ENCODE measurements at places on chromosomes 12 and 14.

DNA sequence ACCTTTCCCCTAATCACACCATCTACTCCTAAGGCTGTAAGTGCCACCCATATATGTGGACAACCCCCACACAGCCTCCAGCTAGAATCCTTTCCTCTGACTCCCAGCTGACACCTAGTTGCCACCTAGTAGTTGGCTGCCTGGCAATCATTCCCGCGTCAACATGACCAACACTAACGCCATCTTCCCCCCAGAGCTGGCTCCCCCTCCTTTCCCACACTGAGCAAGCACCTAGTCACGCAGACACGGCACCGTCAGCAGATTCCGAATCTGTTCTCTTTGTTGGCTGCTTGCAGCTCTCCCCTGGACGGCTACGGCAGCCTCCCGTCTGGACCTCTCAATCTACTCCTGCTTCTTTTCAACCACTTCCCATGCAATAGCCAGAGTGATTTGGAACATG is 27.7 kb downstream of the UBR7 start:
- no peak for DNase-seq

DNA sequence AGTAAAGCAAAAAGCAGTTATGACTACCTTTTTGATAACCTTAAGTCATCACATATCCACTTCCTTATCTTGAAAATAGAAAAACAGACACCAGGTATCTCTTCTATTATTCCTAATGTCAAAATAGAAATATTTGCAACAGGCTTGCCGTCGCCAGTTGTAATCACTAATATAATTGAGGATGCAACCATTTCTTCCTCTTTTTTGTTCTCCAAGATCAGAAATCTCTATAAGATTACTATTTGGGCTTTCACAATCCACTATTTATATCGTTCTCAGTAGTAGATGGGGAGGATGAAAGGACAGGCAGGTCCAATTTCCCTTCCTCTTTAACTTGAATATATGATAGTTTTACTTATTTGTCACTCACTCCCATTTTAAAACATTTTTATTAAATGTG is 130.2 kb upstream of the HMGA2 start:
- DNase-seq = no peak

DNA sequence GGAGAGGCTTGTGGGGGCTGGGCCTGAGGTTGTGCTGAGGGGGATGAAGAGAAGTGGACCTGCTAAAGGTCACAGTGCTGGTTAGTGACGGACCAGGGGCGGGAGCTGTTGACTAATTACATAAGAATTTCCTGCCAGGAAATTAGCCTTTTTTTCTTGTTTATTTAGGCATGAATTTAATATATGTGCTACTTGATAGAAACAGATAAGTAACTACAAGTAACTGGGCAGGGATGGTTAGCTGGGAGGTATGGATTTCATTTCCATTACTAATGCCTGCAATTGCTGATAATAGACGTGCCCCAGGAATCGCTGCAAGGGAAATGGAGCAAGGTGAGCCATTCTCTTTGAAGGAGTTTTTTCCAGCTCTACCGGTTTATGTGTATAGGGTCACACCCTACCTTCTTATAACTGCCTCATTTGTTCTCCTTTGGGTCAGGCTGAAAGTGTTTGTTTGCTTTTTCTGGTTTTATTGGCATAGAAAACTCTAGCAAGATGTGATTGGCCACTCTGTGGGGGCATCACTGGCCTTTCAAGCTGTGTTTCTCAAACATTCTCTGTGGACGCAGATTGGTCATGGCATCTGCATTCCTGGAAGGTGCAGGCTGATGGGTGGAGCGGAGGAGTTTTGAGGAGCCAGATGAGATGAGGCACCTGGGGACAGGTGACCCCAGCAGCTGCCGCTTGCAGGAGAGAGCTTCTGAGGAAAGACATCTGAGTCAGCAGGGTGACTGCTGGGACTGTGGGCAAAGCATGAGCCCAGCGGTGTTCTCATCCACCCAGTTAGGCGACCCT is 19.0 kb upstream of the GPRC5A start:
- DNase-seq = no peak

DNA sequence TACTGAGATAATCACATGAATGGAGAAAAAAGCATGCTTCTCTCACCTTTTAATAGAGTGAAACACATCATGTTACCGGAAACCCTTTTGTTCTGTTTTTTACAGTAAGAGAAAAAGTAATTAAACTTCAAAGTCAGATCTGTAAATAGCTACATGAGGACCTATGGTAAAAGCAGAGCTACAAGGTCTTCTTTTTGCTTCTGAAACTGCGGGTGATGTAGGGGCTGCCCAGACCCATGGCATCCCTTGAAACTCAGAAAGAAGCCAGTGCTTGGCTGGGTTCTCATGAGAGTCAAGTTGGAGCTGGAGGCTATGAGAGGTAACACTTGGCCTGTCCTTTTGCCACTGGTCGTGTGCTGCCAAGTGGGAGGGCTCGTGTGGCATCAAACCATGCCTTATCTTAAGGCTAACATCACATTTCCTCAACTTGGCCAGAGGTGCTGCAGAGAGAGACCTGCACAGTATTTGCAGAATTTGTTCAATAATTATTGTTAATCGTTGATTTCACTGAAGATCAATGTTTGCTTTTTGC is 47.6 kb downstream of the EML1 start:
- no peak for DNase-seq

- no peak for DNase-seq
Observed at GRCh38 chr12:131619106-131619642, 91.7 kb upstream of the SFSWAP start.

GRCh38 chr12:79911889-79912656 is 22.8 kb downstream of the PPP1R12A start:
- DNase-seq = no peak

DNA sequence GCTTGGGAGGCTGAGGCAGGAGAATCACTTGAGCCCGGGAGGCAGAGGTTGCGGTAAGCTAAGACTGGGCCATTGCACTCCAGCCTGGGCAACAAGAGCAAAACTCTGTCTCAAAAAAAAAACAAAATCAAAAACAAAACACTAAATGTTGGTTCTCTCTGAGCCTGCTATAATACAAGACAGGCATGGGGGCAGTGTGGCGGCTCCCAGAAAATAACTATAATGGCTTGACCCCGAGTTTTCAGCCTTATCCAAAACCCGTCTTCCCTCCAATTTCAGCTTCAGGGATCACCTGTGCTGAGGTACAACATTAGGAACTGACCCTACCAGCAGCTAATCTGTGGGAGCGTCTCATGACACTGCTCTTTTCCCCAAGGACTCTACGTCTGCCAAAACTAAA is 862 bp downstream of the SLC7A7 start:
- no peak for DNase-seq

- peak; percentile 71 for DNase-seq
Observed at GRCh38 chr12:124709722-124710687, 142.6 kb upstream of the NCOR2 start.

DNA sequence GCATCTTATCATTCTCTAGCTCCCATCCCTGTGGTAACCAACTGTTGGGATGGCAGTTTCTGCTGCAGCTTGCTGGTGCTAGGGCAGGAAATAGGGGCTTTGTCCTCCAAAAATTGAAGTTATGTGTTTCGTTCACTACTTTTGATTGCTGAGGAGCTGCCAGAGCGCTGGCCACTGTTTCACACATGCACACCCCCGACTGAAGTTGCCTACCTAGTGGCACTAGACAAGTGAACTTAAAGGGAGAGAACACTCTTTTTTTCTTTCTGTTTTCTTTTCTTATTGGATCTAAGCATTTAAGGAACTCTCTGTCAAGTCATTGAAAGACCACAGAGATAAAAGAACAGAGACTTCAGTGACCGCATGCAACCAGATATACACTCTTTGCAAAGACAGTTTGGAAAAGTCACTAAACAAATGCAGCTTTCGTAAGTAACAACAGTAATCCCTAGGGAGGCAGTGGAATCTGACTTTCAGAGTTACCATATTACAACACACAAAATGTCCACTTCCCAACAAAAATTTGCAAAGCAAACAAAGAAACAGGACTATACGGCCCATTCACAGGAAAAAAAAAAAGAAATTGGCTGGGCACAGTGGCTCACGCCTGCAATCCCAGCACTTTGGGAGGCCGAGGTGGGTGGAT is 12.0 kb downstream of the TFCP2 start:
- no peak for DNase-seq

GRCh38 chr14:55585854-55586253 is 5.8 kb downstream of the KTN1 start:
- no peak for DNase-seq

DNA sequence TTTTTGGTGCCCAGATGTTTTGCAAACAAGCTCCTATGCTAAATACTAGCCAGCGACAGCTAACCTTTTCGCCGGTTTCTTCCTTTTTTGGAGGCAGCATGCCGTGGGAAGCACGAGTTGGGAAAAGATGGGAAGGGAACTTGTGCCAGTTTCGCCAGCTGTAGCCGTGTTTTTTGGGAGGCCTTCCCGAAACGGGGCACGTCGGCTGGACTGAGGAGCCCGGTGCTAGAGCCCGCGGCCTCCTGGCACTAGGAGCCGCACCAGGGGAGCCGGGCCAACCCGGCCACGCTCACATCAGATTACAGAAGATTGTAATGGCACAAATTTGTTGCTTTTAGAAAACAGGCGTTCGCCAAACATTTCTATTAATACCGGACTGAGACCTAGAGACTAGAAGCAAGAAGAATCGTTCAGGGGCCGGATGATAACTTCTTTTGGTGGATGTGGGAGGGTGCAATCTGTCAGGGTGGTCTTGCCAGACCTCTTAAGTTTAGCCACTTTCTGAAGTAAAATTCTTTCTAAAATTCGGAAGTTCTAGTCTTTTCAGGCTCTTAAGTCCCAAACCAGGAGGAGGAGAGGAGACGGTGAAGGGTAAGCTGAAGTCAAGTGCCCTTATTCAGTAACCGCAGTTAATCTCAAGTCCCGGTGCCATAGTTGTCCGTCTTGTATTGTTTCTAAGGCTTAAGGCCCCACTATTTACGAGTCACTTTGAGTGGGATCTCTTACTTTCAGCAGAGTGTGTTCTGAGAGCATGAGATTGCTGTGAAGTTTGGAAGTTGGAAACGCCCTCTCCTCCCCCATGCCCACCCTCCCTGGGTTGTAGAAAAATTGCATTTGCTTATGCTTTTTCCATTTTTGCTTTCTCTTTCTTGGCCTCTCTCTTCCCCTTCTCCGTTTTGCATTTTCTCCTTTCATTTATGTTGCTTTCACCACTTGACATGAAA is 1.3 kb downstream of the RASSF3 start:
- DNase-seq = no peak

- DNase-seq = no peak
Observed at GRCh38 chr14:39097159-39097558, 5.9 kb downstream of the SEC23A start.

- DNase-seq = no peak
Observed at GRCh38 chr12:110351119-110351518, 52.4 kb downstream of the ANAPC7 start.

DNA sequence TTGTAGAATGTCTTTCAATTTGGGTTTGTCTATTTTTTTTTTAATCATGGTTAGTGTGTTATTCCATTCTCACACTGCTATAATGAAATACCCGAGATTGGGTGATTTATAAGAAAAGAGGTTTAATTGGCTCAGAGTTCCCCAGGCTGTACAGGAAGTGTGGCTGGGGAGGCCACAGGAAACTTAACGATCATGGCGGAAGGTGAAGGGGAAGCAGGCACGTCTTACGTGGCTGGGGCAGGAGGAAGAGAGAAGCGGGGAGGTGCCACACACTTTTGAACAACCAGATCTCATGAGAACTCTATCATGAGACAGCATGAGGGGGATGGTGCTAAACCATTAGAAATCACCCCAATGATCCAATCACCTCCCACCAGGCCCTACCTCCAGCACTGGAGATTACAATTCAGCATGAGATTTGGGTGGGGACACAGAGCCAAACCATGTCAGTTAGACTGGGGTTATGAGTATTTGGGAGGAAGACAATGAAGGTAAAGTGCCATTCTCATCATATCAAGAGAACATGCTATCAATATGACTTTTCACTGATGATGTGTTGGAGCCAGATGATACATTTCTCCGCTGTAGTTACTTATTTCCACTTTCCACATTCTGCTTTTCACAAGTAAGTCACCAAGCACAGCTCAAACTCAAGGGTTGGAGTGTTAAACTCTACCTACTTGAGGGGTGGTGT is 45.8 kb downstream of the AP5M1 start:
- no peak for DNase-seq

- DNase-seq = no peak
Observed at GRCh38 chr12:22796941-22797630, 172.1 kb downstream of the ETNK1 start.

DNA sequence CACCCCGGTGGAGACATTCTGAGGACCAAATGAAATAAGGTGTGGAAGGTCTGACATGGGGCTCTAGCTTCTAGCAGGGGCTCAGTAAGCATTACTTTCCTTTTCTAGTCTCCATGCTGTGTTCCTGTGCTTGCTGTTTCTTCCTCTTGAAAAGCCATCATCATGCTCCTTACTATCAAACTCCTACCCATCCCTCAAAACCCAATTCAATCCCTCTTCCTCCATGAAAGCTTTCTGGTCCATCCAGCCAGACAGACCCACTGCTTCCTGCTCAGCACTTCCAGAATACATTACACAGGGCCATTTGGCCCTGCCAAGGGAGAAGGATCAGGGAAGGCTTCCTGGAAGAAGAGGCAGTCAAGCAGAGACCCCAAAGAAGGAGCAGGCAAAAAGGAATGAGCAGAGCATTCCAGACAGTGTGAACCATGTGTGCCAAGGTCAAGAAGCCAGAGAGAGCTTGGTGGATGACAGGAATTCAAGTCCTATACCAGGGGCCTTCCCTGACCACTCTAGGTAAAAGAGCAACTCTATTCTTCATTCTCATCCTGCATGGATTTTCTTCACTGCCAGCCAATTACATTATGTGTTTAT is 59.5 kb downstream of the NUAK1 start:
- no peak for DNase-seq

- DNase-seq = no peak
Observed at GRCh38 chr14:24143511-24143910, 2.1 kb upstream of the EMC9 start.

- DNase-seq = no peak
Observed at GRCh38 chr14:34220921-34221320, 241.1 kb downstream of the SPTSSA start.

- DNase-seq = no peak
Observed at GRCh38 chr14:65117769-65118745, 15.7 kb upstream of the MAX start.

- DNase-seq = no peak
Observed at GRCh38 chr14:72118841-72119240, 186.6 kb downstream of the RGS6 start.

DNA sequence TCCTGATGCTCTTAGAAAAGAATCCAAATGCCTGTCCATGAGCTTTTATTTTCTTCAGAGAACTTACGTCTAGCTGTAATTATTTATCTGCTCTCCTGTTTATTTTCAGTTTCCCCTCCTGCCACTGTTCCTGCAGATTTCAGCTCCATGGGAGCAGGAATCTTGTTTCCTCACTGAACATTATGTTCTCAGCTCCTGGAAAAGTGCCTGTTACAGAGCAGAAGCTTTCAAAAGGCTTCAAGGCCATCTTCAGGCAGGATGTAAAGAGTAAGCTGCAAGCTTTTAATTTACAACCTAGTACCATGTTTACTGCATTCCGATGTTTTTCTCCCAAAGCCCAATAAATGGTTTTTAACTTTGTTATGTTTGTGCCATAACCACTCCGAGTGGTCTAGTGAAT is 98.4 kb upstream of the BTG1 start:
- DNase-seq = no peak

Data from NCI-H774 (cell line).